ENCODE measurements at places on chromosomes 3 and 15.

- no peak for DNase-seq
These were observed 76.6 kb downstream of the GBE1 start for GRCh38 chr3:81684751-81685395.

GRCh38 chr15:26967719-26968269, 3.2 kb upstream of the GABRG3 start:
- DNase-seq: no peak

DNA sequence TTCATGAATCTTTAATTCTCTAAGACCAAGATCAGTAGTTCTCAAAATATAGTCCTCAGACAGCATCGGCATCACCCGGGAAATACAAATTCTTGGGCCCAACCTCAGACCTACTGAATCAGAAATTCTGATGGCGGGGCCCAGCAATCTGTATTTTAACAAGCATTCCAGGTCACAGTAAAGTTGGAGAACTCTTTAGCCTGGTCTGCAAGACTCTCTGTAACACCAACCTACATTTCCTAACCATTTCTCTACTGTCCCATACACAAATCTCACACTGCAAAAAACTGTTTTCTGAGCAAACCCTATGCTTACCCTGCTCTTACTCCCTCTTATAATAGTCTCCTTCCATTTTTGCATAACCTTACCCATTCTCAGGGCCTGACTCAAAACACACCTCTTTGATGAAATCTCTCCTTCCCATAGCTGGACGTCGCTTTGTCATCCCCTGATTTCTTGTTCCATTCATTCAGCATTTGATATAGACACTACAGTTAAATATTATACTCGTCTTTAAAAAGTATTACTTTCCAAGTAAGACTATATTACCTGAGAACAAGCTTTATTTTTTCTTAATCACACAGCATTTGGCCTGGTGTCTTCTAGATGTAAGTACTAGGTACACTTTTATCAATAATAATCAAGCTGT, 83.3 kb upstream of the MYO5C start:
- no peak for DNase-seq

GRCh38 chr15:58472221-58472620, 40.4 kb downstream of the LIPC start:
- DNase-seq: no peak

- no peak for DNase-seq
These were observed 79.4 kb downstream of the TM4SF4 start for GRCh38 chr3:149553781-149554451.

DNA sequence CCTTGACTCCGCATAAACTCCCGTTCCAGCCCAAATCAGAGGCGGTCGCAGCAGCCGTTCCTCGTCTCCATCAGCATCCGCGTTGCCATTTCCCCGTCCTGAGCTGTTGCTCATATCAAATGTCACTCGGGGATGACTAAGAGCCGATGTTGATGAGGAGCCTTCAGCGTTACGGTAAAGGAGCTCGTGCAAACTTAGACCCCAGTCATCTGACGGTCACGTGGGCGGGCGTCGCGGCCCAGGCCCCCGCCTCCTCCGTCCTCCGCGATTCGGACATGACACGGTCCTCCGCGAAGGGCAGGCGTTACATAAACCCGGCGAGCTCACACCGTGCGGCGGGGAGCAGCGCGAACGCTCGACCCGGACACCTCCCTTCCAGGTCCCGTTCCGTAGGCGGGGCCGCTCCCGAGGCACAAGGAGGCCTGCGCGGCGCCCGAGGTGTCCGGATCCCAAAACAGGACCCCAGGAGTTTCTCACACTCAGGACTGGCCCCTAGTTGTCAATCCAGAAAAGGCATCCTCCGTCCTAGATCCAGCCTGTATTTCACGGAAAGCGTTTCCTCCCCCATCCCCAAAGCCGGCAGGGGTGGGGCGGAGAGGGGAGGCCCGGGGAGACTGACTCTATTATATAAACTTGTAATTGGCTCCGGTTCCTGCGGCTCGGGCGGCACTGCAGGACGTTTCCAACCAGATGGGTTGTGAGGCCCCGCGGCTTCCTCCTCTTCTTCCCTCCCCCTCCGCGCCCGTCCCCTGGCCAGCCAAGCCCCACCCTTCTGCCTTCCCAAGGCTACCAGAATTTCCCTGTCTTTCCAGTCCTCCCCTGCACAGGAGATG, 100.0 kb upstream of the IGF1R start:
- no peak for DNase-seq

GRCh38 chr15:67865331-67865730, 25.5 kb upstream of the RNU6-1 start:
- DNase-seq: no peak

GRCh38 chr15:81948222-81948621, 97.6 kb downstream of the MEX3B start:
- DNase-seq: no peak

GRCh38 chr3:64039332-64039731, 16.0 kb upstream of the PSMD6 start:
- DNase-seq: no peak

DNA sequence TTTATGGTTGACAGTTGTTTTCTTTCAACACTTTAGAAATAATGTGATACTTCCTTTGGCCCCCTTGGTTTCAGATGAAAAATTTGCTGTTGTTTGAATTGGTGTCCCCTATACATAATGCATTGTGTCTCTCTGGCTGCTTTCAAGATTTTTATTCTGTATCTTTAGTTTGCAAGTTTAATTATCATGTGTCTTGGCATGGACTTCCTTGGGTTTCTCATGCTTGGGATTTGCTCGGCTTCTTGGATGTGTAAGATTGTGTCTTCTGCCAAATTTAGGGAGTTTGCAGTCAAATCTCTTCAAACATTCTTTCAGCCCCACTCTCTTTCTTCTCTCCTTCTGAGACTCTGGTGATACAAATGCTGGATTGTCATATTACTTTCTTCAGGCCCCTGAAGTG, 53.4 kb upstream of the PTPRG start:
- DNase-seq: no peak

DNA sequence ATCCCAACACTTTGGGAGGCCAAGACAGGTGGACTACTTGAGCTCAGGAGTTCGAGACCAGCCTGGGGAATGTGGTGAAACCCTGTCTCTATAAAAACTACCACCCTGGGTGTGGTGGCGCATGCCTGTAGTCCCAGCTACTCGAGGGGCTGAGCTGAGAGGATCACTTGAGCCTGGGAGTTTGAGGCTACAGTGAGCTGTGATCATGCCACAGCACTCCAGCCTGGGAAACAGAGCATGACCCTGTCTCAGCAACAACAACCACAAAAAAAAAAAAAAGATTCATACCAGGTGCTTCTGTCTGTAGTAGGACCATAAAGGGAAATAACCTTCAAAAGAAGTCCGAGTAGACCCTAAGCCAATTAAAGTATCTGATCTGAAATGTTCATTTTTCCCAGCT, 94.5 kb downstream of the SERPINI1 start:
- no peak for DNase-seq

GRCh38 chr15:50487287-50487686, 59.2 kb downstream of the USP50 start:
- no peak for DNase-seq

- no peak for DNase-seq
These were observed 117.0 kb upstream of the PTX3 start for GRCh38 chr3:157319672-157320071.

GRCh38 chr15:64934023-64934422, 22.3 kb downstream of the ANKDD1A start:
- no peak for DNase-seq

- no peak for DNase-seq
These were observed 60.7 kb downstream of the TIMP4 start for GRCh38 chr3:12097971-12098370.

DNA sequence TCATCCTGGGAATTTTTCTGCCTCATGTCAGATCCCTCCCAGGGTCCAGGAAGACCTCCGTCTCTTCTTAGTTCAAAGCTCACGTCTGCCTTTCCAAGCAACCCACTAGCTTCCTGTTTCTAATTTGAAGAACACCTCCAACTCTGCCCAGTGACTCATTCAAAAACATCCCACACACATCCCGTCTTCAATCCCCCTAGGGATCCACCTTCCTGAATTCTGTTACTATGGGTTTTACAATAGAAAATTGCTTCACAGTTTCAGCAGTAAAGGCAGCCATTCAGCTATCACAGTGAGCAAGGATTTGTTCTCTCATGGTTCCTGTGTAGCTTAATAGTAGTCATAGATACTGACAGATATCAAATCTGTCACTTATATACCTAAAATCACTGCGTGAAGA, 308.3 kb upstream of the CCDC54 start:
- DNase-seq: no peak

GRCh38 chr3:89358281-89358680, 250.9 kb downstream of the EPHA3 start:
- DNase-seq: no peak

- peak; percentile 69 for DNase-seq
These were observed at the start of gene SMARCC1 for GRCh38 chr3:47781685-47782445. TSS of gene SMARCC1 (minus strand) at chr3:47781893. CDS start at chr3:47781797, 96 bp downstream.

DNA sequence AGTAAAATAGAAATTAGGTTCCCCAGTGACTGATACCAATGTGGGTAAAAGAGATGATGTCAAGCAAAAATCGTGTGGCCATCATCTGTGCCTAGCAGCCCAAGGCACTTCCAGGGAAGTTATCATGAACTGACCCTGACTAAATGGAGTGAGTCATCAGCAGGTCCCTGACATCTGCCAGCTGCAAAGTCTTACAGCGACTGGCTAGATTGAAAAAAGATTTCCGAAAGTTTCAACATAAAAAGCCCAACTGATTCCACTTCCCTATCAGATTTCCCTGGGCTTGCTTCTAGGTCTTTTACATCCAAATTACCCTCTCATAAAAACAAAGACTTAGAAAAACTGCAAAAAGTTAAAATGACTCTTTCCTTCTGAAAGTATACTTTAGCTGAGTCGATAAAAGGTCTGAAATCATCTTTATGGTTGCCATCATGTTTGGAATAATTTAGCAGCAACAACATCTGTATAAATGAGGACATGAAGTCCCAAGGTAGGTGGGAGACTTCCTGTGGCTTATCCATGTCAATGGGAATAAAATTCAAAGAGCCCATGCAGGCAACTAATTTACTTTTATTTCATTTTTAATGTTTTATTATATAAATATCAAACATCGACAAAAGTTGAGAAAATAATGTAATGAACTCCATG, 342.8 kb downstream of the ERC2 start:
- DNase-seq: no peak

DNA sequence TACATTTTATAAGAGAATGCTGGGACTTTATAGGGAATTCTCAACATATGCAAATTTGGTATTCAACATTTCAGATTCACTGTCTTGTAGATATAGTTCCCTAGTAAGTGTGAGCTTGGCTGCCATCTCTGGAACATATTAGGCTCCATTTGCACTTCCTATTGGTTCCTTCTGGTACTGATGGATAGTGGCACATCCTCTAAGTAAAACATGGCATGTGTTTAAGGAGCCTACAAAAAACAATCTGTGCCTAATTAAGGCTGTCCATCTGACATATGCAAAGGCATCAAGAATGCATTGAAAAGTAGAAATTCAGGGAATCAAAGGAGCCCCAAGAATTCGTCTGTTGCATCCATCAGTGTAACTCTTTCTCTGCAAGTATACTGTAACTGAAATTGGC, 344.1 kb downstream of the UNC13C start:
- DNase-seq: no peak

GRCh38 chr3:191260431-191261303, 61.6 kb downstream of the OSTN start:
- DNase-seq: no peak

DNA sequence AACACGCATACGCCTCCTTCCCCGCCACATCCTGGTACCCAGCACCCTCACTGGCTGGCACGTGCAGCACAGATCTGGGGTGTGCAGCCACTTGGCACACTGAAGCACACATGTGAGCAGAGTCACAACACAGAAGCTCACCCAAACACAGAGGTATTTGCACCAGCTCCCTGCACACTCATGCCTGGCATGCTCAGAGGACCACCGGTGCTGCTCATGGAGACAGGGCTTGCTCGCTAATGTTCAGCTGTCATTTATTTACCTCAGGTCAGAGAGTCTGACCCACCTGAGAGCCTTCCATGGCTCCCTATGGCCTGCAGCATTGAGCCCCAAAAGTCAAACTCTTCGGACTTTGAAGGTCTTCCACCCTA, 70.4 kb downstream of the ADAMTS7 start:
- no peak for DNase-seq

DNA sequence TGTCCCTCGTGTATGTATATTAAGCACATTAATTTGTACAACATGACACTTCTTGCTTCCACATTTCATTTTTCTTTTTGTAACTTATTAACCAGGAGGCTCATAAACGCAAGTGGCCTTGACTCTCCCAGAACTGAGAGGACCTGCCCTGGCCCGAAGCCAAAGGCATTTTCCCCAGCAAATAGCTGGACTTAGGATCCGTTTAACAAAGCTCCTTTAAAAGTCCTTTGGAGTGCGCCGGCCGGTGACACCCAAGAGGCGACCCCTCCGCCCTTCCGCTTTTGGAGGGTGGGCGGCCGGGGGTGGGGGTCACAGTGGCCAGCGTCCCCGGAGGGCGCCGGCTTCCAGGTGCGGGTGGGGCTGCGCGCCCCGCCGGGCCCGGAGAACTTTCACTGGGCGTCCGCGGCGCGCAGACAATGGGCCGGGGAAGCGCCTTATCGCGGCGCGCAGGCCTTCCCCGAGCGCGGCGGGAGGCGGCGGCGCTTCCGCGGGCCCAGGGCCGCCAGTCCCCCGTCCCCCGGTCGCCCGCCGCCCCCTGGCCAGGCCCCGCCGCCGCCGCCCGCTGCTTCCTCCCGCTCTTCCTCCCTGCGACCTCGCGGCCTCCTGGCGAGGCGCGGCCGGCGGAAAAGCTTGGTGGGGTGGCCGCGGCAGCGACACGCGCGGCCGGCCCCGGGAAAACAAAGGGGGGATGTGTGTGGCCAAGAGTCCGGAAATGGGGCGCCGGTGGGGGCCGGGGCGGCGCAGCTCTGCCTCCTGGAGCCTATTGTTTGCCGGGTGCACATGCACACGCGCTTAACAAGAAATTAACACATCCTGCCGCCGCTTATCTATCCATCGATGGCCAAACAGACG, 613.4 kb downstream of the MCTP2 start:
- DNase-seq: no peak

- no peak for DNase-seq
These were observed 63.9 kb downstream of the ETV5 start for GRCh38 chr3:186044968-186045367.

- no peak for DNase-seq
These were observed 21.9 kb downstream of the C3orf62 start for GRCh38 chr3:49255112-49255511.

GRCh38 chr3:17122758-17123157, 238.0 kb downstream of the PLCL2 start:
- DNase-seq: no peak

GRCh38 chr3:185555101-185555501, 2.7 kb upstream of the LIPH start:
- DNase-seq: no peak

Measured in DMS79 (cell line).